NCI-H524 (cell line): ENCODE measurements at places on chromosomes 12 and 14.

GRCh38 chr14:31967669-31967975 lies 109.5 kb upstream of the ARHGAP5 start:
- no peak for DNase-seq

DNA sequence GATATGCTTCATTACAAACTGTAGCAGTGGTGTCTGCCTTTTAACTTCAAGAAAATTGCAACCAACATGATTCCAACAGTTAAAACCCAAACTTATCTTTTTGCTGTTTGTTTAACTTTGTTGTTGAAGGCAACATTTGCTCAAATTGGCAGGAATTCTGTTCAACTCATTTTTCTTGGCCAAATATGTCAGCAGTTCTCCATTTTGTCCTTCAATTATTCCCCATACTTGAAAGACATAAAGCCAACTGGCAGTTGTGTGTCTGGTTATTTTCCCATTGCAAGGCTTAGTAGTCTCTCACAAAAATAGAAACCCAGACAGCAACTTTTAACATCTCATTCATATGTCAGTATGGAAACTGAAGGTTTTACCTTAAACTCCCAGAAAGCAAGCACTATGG lies 146.3 kb downstream of the LRIG3 start:
- DNase-seq = no peak

DNA sequence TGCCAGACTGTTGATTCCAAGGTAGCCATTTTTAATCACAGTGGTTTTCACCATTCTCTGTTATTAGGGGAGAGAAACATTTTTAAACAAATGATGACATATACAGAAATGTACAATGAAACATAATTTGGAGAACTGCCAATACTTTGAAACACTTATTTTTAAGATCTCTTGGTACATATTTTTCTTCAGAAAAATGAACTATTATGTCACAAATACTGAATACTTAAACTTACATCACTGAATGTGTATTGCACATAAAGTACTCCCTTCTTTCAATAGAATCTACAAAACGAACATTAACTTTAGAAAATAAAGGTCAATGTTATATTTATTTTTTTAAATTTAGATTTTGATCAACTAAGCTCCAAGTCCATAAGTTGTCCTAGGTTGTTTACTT lies 71.7 kb upstream of the CPNE8 start:
- DNase-seq = no peak

DNA sequence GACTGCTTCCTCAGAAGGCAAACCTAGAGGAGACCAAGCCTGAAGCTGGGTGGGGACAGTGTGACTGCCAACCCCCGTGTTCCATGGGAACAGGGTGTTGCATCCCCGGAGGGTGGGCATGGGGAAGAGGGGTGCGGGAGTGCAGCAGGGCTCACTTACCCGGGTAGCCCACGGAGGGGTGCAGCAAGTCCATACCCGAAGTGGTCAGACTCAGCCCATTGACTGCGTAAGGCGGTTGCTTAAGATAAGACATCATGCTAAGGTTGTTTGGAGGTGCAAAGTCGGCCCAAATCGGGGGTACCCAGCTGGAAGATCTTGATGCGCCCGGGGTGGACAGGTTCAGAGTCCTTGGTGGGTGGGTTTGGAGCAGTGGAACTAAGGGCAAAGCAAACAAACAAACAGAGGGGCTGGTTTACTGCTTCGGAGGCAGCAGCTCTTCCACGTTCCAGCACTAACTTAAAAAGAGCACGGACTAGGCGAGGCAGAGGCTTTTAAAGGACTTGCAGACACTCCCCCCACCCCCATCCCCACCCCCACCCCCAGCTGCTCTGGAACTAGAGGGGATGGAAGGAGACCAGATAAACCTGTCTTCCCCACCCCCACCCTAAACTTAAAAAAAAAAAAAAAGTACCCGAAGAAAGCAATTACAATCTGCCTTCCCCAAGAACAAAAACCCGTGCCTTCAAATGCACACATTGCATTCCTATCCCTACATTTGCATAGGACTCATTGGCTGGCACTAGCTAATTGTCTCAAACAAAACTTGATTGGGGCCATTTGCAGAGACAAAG lies 4.9 kb downstream of the OTX2 start:
- no peak for DNase-seq

- no peak for DNase-seq
Observed at GRCh38 chr14:96693252-96693820, 103.8 kb upstream of the VRK1 start.

- DNase-seq = no peak
Observed at GRCh38 chr14:92464716-92465115, 48.9 kb upstream of the RIN3 start.

- no peak for DNase-seq
Observed at GRCh38 chr12:76704693-76705092, 59.2 kb upstream of the ZDHHC17 start.

DNA sequence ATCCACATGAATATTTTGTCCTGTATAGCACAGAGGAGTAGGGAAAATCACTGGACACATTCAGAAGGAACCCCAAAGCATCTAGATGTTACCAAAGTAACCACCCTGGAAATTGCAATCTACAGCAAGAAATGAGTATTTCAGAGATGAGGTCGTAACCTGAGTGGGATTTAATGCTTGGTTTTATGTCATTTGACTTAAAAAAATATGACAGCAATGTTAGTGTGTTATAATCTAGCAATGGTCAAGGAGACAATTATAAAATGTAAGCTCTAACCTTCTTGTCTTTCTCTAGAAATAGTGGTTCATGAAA lies 256.6 kb downstream of the NAV3 start:
- no peak for DNase-seq

DNA sequence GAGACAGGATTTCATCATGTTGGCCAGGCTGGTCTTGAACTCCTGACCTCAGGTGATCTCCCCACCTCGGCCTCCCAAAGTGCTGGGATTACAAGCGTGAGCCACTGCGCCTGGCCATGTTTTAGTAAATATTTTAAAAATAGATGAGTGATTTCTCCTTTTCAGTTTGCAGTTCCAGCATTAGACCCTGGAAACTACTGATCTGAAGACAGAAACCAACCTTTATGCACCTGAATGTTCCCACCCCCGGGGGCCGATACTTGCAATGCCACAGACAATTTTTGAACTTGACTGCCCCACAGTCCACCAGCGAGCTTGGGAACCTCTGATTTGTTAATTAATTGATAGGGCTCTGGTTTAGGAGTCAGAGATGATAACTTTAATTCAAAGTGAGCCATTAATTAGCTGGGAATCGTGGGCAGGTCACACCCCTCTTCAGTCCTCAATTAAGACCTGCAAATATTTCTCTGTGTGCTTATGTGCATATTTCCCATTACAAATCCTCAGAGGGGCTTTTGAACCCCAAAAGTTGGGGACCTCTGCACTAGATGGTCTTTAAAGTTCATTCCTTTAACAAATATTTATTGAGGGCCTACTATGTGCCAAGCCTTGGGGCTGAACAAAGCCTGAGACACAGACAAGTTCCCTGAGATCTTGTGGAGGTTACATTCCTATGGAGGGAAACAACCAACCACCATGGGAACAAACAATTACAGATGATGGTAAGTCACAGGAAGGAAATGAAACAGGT lies 4.1 kb upstream of the TMEM120B start:
- no peak for DNase-seq

- peak; percentile 90 for DNase-seq
Observed at GRCh38 chr14:33851366-33851765, 99.5 kb downstream of the EGLN3 start.

DNA sequence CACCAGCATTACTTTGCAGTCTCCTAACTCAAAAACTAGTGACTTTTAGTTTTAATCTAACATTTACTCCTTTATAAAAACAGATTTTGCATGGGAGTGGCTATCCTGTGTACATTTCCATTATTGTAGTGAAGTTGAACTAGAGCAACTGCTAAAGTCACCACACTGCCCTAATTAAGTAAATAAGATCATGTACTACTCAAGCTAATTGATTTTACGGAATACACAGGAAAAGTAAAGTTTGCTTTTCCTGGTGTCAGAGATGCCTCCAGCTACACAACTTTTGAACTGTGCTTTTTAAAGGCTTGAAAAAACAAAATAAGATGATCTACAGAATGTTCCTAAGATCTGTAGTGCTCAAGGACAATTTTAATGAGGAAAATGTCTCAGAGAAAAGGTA lies 50.4 kb upstream of the ATP2A2 start:
- DNase-seq = no peak
